Stimulated activated CD8-positive, alpha-beta memory T cell treated with anti-CD3 and anti-CD28 coated beads, Interleukin-2, amount 100 ng/mL, for 1 hour (primary cell): ENCODE measurements at places on chromosomes 4 and X.

DNA sequence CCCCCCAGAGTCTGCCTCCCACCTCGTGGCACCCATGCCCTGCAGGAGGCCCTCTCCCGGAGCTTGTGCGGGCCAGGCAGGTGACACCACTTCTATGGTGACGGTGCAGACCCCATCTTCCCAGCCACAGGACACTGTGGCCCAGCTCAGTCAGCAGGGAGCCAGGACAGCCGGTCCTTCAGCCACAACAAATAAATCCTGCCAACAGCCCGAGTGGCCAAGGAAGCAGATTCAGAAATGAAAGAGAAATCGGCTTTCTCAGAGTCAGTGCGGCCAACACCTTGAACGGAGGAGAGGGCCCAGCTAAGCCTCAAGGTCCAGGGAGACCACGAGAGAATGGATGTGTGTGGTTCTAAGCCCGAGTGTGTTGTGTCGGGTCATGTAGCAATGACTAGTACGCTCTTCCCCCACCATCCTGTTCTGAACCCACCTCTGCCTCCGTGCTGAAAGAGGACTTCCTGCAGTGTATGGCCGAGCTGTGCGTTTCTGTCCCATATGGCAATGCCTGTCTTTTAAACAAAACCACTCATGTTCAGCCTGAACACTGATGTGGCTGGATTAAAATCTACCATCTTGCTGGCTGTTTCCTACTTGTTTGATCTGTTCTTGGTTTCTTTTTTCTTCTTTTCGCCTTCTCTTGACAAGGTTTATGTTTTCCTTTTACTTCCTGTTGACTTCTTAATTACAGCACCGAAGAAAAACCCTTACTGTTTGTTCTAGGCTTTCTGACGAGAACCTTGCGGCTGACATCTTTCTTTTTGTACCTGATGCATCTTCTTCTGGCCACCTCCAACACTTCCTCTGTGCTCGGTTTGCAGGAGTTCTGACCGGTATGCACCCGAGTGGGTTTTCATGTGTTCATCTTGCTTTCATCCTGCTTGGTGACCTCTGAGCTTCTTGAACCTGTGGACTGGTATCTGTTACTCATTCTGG, 53.1 kb downstream of the GAK start:
- DNase-seq: no peak

GRCh38 chr4:161931089-161931488, 232.7 kb downstream of the FSTL5 start:
- no peak for DNase-seq

GRCh38 chrX:96407501-96407900, 277.1 kb upstream of the DIAPH2 start:
- DNase-seq: no peak

GRCh38 chrX:135436966-135437866, 15.5 kb downstream of the SMIM10L2A start:
- DNase-seq: no peak

- no peak for DNase-seq
Measured at GRCh38 chrX:17939724-17940123, 78.6 kb upstream of the RAI2 start.

DNA sequence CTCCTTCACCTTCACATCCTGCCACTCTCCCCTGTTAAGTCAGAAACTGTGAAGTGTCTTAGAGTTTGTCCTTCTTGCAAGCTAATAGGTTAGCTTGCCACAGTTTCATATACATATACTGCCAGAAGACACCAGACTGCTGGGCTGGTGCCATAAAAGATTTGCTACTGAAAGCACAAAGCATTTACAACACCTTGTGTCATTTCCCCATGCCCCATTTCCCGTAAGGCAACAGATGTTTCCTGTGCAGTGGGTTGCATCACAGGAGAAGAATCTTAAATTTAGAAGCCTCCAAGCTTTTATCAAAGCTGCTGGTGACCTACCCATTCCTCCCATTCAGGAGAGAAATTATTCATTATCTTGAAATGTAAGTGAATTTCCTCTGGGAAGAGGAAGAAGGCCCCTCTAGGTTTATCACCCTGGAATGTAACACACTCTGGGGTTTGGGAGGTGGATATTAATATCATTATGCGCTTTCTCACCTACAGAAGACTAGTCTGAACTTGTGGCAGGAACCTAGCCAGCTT, 34.5 kb upstream of the RAB33B start:
- no peak for DNase-seq

DNA sequence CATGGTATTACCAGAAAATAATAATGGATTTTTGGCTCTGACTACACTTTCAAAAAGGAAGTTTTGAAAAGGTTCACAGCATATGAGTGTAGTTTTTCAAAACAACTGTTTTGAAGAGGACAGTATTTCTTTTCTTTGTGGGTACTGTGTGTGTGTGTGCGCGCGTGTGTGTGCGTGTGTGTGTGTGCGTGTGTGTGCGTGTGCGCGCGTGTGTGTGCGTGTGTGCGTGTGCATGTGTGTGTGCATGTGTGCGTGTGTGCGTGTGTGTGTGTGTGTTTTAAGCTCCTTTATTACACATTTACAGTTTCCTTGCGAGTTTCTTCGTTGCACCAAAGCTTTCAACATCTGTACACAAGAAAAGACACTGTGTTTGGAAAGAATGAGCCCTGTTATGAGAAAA, 755.4 kb downstream of the SH3BGRL start:
- DNase-seq: no peak

DNA sequence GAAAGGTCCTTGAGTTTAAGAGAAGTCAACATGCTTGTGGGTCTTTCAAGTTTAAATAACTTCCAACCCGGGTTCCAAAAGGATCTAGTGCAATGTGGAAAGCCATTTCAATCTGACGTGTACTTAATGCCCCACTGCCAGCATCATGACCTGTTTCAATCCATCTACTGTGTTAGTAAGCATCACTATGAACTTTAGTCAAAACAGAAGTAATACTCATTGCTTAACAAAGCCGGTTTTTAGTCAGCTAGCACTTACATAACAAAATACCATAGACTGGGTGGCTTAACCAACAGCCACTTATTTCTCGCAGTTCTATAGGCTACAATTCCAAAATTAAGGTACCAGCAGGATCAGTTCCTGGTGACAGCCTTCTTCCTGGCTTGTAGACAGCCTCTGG, 677.5 kb downstream of the DMD start:
- no peak for DNase-seq

DNA sequence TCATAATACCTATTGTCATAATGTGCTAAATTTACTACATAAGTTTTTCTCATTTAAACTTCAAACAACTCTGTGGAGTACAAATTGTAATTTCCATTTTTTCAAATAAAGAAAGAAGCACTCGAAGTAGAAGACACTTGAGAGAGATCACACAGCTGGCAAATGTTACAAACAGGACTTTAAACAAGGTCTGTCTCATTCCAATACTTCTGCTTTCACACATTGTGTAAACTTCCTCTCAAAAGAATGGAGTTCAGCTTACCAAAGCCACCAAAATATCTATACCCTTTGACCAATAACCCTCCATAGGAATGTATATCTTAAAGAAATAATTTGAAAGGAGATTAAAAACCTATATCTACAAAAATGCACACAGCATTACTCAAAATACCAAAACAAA, 88.3 kb downstream of the OPHN1 start:
- DNase-seq: no peak

GRCh38 chrX:71067089-71067488, 1.0 kb downstream of the SNX12 start:
- DNase-seq: no peak

DNA sequence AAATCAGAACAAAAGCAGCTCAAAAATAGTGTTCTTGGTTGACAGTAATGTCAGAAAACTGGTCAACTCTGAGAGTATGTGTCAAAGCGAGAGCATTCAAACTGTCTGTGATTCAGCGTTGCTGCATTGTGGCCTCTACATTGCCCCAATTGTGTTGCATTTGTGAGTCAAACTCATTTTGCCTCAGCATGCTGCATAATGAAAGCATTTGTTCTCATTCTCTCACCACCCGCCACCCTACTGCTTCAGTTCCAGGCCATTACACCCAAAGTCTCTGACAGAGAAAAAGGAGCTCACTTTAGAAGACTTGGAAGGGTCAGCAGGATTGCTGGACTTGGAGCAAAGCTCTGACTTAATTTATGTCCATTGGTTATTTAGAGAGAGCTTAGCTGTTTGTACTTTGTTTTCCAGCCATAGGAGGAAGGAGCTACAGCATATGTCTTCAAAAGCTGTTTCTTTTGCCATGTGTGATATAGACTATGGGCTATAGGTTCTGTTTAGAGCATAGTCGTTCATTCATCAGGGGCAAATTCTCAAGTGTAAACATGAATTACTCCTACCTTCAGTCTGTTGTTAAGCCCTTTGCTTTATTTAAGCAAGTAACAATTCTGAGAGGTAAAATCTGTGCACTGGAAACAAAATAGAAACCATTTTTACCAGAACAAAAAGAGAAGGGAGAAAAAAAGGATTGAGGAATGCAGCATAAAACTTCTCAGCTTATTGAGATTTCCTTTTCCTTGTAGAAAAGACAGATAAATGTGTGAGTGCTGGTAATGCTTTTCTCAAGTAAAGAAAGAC, 153.4 kb upstream of the ANK2 start:
- no peak for DNase-seq

- DNase-seq: no peak
Measured at GRCh38 chr4:153227469-153228075, 23.3 kb downstream of the TRIM2 start.

GRCh38 chr4:1758306-1759121, 34.6 kb upstream of the FGFR3 start:
- DNase-seq: no peak

GRCh38 chr4:54359919-54360650, 131.0 kb downstream of the PDGFRA start:
- no peak for DNase-seq

- no peak for DNase-seq
Measured at GRCh38 chr4:87985887-87986200, 10.3 kb downstream of the SPP1 start.
